ENCODE measurements at places on chromosomes 6 and 20. TPM values are rescaled to one million over a fixed set of nuclear protein-coding genes. Genes with fewer than 3 reads are reported as not detected.

GRCh38 chr6:13696226-13696625 lies 15.4 kb downstream of the RANBP9 start:
- no peak for DNase-seq

DNA sequence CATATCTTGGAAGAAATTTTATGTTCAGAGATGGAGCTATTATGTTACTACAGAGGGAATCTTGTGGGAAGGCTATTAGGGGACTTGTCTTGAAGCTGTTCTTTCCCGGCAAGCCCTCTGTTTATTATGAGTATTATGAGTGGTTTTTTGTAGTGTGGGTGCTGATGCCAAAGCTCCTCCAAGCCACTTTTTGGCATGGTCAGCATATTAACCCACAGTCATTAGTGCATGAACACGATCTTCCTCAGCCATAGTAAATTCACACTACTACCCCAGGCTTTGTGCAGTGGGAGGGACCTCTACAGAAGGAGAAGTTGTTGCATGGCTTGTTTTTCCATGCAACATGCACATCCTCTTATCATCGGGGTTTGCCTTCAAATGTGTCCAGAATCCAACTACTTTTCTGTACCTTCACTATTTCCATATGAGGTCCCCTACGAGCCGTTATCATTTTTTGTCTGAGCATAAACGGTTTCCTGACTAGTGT lies 6.5 kb upstream of the BMP6 start:
- DNase-seq, result no peak

DNA sequence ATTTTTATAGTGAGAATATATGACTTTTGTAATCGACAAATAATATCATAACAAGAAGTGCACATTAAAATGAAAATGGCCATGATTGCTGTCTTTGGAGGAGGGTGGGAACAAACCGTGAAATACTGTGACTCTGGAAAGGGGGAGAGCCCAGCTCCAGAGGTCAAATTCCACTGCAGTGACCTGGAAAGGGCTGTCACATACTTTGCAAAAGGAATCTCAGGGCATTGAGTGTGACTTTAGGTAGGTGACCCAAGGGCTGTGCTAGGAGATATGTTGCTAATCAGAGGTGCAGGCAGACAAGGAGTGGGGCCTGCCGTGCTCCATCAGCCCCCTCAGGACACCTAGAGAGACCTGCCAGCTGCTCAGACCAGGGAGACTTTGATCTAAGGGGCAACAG lies 28.1 kb upstream of the BMP7 start:
- no peak for DNase-seq

GRCh38 chr6:4773181-4773580 lies 3.0 kb upstream of the CDYL start:
- no peak for DNase-seq

DNA sequence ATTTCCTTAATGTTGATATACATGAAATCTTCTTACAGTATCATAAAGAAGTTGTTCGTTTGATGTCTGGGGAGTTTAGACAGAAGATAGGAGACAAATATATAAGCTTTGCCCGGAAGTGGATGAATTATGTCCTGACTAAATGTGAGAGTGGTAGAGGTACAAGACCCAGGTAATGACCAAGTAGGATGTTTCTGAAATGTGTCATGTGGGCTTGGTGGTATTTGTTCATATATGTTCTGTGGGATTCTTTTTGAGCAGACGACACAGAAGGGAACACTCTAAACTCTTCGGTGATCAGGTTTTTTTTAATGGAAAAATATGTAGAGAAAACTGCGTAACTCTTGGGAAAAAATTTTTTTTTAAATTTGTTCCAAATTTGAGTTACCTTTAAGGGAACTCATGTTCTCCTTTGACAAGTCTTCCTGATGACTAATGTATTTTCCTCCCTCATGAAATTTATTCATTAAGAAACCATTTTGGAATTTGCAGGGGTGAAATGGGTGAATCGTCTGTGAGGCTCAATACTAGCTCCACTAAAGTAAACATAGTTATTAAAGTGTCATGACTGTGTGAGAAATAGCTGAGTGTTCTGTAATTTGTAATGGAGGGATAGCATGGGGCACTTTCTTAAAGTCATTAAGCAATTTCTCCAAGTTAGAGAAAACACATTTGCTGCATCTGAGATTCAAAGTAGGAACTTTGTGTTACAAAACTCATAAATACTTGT lies 100.6 kb downstream of the MAP3K4 start:
- DNase-seq, result no peak

DNA sequence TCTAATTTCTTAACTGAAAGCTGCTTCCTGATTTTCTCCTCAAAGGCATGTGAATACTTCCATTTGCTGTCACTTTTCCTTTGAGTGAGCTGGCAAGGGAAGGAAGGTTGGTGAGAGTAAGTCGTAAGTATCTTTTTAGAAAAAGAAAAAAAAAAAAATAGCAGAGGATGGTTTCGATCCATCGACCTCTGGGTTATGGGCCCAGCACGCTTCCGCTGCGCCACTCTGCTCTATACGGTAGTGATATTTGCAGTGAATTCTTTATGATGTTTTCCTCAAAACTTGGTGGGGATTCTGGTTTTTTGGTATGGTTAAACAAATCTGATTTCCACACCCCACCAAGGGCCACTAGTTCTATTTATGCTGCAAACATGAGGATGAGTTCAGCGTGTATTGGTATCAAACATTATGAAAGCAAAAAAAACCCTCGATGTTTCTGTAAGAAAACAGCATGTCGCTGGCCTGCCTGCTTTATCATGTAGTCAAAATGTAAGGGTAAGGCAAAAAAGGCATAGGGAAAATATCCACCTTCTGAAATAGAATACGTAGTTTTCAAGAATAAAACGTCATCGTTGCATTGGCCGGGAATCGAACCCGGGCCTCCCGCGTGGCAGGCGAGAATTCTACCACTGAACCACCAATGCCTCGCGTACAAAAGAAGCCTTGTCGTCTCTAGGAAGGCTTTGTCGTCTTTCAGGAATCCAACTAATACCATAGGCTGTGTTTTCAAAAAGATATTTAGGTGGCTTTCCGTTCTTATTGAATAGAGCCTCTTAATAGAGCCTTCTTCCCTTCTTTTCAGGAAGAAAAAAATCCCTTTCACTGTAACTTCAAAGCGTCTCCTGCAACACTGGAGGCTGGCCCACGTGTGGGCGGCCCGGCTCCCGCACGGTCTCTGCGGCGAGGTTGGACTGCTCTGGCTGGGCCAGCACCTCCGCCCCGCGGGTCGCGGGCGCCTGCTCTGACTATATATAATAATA lies 9.6 kb downstream of the OR2B2 start:
- peak; percentile 92 for DNase-seq

DNA sequence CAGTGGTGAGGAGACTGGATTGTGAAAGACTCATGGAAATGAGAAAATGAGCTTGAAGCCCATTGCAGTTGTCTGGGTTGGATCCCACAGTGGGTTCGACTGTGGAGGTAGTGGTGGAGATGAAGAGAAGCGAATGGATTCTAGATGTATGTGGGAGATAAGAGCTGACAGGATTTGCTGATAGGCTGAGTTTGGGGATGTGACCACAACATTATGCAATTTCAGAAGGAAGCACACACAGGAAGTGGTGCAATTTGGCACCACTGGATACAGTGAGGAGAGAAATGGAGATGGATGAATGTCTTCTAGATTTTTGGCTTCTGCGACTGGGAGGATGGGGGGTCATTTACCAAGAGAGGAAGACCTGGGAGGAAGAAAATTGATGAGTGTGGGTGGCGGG lies 64.4 kb upstream of the MAFB start:
- DNase-seq, result no peak

GRCh38 chr6:44533421-44533820 lies 145.9 kb downstream of the CDC5L start:
- no peak for DNase-seq

DNA sequence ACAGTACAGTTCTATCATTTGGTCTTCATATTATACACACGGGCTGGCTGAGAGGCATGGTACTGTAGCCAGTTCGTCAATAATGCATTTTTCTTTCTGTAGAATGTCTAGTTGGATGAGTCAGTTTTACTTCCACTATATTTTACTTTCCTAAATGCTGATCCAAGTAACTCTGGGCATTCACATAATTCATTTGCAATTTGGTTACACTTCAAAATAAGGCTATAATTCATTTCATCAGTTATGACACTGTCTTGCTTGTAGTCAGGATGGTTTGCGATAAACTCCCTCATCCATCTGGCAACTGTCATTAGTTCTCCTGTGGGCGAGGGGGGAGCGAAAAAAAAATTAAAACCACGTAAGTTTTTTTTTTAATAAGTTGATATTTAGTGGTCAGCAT lies 46.3 kb downstream of the GCLC start:
- no peak for DNase-seq

DNA sequence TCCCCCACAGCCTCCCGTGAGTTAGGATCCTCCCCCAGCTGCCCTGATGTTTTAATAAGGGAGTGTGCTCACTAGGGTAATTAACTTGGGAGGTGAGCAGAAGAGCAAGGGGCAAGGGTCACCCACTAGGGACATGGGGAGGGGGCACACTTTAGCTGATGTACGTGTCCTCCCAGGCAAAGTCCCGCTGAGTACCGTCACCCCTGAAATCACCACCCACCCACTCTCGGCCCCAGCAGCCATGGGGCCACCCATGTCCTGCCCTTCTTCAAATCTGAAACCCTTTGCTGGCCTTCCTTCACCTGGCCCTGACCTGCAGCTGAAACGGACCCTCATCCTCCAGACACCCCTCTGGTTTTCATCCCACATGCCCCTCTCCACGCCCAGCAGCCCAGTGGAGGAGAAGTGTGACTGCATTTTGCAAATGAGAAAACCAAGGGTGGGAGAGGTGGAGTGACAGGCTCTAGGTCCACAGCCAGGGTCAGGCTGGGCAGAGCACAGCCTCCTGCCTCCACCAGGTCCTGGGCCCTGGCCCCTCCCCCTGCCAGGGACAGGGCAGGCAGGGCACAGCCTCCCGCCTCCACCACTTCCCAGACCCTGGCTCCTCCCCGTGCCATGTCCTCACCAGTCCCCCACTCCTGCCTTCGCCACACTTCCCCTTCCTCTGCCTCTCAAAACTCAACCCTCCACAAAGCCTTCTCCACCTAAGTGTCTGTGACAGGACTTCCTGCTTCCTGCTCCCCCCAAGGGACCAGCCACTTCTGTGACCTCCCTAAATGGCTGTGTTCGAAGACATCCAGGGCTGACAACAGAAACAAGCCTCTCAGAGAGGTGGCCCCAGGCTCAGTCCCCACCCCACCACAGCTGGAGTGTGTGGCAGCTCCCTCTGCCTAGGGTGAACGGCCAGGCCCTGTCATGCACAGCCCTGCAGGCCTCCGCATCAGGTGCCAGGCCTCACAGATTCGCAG lies 15.1 kb downstream of the ACSS1 start:
- no peak for DNase-seq

- DNase-seq, result peak; percentile 95
Observed at GRCh38 chr20:35616465-35617396, 1.1 kb downstream of the SPAG4 start.

DNA sequence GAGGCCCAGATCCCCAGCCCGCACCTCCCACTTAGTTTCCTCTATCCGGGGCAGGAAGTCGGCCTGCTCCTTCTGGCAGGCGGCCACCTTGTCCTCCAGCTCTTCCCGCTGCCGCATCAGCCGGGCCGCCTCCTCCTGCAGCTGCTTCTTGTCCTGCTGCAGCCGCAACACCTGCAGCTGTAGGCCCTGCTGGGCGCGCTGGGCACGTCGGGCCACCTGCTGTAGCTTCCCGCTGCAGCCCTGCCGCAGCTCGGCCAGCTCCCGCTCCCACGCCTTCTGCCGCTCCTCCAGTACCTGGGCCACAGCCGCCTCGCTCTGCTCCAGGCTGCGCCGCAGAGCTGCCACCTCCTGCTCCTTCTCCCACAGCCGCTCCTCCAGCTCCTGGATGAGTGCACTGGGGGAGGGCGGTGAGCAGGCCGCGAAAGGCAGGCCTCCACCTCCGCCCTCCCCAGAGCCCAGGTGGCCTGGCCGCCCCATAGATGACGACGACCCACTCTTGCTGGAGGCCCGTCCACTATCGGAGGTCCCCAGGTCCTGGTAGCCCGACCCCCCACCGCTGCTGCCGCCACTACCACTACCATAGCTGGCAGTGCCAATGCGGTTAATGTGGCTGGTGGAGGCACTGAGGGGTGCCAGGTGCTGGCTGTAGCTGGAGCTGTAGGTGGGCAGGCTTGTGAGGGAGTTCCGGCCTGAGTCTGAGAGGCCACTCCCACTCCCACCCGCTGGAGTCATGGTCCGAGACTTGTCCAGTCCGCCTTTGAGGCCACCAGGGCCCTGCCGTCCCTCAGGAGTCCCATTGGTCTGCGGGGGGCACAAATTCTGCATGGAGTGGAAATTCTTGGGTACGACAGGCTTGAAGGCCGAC lies 6.0 kb upstream of the FASTKD5 start:
- DNase-seq, result no peak

GRCh38 chr6:168440520-168441433 lies at the start of gene SMOC2:
Gene SMOC2 (plus strand): TSS chr6:168441184. CDS start chr6:168441371, 187 bp downstream.
- no peak for DNase-seq

DNA sequence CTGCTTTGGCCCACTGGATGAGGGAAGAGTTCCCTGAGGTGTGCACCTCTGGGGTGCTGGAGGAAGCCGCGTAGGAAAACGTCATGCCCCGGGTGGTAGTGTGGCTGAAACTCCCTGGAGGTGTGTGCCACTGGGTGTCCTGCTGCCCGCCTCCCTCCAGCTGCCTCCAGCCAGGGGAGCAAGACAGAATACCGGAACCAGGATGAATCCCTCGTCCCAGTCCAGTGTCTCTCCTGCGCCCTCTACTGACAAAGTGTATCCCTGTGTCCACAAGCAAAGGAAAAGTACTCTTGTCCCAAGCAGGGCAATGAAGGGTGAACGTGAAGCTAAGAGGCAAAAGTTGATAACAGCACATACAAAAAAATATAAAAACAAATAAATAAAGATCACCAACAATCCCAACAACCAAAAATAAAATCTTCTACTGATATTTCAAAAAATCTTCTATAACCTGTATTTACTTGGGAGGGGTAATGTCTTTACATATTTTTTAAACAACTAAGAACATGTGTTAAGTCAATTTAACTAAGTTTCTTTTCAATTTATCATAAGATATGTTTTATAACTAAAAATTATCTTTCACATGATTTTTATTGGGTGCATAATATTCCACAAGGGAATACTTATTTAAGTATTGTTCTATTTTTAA lies 437.6 kb downstream of the MAFB start:
- DNase-seq, result no peak

- DNase-seq, result no peak
Observed at GRCh38 chr20:32278199-32278643, 770 bp downstream of the KIF3B start.

- peak; percentile 74 for DNase-seq
Observed at GRCh38 chr6:16761471-16762267, 409 bp upstream of the ATXN1 start.

GRCh38 chr20:10611357-10611756 lies 62.4 kb downstream of the JAG1 start:
- DNase-seq, result no peak

Gene SLC17A3
- not detected for total RNA-seq

Gene TCP1
- 137 TPM for total RNA-seq

Gene NT5E
- 36.9 TPM for total RNA-seq

Gene CST1
- total RNA-seq, result not detected

Gene ISM1
- 1.8 TPM for total RNA-seq

Gene IYD
- 0.69 TPM for total RNA-seq

Gene TMEM244
- total RNA-seq, result not detected

Gene NKAIN2
- 1.7 TPM for total RNA-seq

Gene TCP11
- total RNA-seq, result 0.37 TPM

Gene TMC2
- total RNA-seq, result 0.16 TPM

Gene MOG
- not detected for total RNA-seq

Gene ALDH8A1
- total RNA-seq, result 1.1 TPM
